Endothelial cell (in vitro differentiated cells): ENCODE measurements at places on chromosomes 2 and 18. TPM values are rescaled to one million over a fixed set of nuclear protein-coding genes. Genes with fewer than 3 reads are reported as not detected.

Gene TLX2
- not detected for total RNA-seq

Gene GRHL1
- 1.7 TPM for total RNA-seq

Gene SPC25
- 6.2 TPM for total RNA-seq

Gene AFF3
- 12.2 TPM for total RNA-seq

Gene PRKAG3
- not detected for total RNA-seq

Gene GNLY
- not detected for total RNA-seq

Gene TET3
- total RNA-seq: 23.0 TPM

Gene TRPM8
- total RNA-seq: not detected

Gene PTPN4
- total RNA-seq: 51.0 TPM

DNA sequence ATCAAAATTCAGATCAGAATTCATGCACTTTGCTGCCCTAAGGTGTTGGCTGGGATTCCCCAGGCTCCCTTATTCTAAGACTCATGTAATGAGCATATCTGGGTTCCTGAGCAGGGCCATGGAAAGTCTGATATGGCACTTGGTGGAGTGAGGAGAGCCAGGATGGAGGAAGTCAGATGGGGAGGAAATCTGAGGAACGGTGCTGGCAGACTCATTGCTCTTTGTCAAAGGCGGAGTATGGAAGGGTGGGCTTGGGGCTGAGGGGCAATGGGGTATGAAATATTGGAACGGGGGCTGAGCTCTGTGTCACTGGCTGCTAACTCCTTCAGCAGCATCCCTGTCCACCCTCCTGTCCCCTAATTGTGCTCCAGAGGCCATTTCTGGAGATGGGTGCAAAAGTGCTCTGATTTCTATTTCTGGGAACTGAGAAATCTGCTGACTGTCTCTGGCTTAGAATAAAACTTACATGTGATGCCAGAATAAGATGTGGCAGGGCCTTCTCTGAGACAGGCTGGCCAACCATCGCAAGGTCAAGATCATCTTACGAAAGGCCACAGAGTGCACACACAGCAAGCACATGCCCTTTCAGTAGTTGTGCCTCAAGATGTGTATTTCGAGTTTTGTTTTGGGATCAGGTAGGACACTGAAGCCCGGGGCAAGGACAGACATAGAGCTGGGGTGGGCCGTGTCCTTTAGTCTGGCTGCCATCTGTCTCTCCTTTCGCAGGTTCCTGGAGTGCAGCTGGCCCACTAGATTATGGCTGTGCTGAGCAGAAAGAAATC, 480.0 kb upstream of the HS6ST1 start:
- DNase-seq: no peak

DNA sequence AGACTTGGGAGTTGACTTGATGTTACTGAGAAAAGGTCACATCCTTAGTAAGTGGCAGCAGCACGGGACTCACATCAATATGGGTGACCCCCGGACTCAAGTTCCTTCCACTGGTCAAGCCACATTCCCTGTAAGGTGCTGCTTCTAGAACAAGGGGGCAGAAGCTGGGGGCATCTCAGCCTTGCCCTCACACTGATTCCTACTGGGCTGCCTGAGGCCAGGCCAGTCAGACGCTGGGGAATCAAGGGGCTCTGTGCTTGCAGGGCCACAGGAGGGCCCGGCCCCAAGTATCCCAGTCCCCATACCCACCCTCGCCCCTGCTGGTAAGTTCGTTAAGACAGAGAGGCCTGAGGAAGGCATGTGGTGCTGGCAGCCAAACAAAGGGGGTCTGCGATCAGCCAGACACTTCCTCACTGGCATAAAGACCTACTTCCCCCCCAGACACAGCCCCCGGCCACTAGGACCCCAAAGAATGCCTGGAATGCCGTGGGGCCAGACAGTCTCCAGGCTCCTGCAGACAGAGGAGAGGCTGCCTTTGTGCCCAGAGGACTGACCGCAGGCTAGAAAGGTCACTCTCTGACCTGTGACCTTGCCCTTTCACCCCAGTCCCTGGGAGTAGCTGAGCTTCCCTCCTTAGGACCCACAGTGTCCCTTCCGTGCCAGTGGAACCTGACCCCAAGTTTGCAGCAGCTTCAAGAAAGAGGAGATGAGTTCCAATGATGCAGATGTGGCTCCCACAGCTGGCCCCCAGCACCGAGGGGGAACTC, 83.6 kb downstream of the HS1BP3 start:
- no peak for DNase-seq

GRCh38 chr2:83168377-83168776, 1290.7 kb downstream of the SUCLG1 start:
- DNase-seq: no peak

- DNase-seq: no peak
These were observed 86.0 kb downstream of the TTC32 start for GRCh38 chr2:19815746-19816145.

GRCh38 chr2:168573128-168573903, 117.2 kb downstream of the CERS6 start:
- DNase-seq: no peak

DNA sequence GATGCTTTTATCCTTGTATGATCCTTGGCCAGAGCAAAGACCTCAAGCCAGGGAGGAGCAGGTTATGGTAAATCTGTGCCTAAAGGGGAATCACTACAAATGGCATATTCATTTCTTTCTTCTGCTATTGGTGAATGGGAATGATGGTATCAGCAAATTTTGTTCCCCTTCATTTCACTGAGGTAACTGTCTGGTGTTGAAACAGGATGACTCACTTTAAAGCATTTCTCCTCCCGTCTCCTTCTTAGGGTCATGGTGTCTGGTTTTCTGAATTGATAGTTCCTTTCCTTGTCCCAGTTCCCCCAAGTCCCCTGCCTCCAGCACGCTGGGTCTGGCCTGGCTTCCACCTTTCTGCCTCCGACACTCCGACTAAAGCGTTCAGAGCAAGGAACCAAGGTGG, 109.2 kb downstream of the MREG start:
- no peak for DNase-seq

DNA sequence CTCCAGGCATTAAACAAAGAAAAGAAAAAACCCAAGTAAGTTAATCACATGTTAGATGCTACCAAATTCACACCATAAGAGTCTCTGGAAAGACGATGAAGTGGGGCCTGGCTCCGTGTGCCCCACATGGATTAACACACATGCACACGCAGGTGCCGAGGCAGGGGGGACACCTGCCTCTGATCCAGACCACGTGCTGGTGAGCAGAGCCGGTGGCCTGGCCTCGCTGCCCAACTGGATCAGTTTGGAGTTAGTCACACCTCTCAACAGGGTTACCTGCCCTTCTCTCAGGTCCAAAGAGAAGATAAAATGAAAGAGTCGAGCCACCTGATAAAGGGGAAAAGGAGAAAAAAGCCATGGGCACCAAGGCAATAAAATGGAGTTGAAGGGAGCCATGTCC, 40.5 kb downstream of the MRPL35 start:
- DNase-seq: no peak

DNA sequence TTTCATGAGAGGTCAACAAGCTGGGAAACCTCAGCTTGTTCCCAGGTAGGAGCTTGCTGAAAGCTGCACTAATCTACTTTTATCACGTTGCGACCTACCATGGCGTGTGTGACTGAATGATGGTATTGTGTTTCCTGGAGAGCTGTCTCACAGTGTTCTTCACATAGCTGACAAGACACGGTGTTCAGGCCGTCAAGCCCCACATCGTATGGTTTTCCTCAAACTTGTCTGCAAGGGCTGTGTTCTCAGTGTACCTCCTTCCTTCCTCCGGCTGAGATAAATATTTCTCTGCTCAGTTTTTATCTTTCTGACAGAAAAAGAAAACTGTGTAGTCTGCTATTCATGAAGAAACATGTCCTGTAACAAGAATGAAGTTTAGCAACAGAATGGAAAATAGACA, 244.8 kb downstream of the DCDC2C start:
- DNase-seq: no peak

GRCh38 chr2:156380117-156380645, 47.7 kb upstream of the NR4A2 start:
- DNase-seq: no peak

- no peak for DNase-seq
These were observed 28.2 kb downstream of the RND3 start for GRCh38 chr2:150459281-150459680.

DNA sequence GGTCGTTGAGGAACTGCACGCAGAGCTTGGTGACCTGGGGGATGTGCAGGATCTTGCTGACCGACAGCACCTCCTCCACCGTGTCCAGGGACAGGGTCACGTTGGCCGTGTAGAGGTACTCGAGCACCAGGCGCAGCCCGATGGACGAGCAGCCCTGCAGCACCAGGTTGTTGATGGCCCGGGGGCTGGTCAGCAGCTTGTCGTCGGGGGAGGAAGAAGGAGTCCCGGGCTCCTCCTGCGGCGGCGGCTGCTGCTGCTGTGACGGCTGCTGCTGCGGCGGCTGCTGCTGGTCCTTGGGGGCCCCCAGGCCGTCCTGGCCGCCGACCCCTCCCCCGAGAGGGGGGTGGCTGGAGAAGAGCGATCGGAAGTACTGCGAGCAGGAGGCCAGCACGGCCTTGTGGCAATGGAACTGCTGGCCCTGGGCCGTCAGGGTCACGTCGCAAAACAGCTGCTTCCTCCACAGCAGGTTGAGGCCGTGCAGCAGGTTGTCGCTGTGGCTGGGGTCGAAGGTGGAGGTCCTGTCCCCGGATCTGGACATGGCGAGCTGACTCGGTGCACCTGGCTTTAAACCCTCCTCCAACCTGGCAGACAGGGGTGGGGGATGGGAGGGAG, 2.7 kb downstream of the KLHL14 start:
- no peak for DNase-seq

GRCh38 chr2:158312981-158313380, 143.6 kb downstream of the CCDC148 start:
- DNase-seq: no peak

DNA sequence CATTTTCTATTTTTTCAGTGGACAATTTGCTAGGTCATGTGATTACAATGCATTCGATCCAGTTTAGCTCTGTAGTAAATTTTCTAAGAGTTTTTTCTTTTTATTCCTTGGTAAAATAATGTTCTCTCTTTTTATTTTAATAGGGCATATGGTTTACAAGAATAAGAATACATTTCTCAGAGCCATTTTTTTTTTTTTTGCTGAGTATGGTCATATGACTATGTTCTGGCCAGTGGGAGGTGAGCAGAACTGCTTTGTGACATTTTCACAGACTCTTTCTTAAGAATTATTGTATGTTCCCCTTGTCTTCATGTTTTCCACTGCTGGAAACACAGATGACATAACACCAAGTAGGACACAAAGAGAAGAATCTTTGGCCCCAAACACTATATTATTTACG, 626.6 kb upstream of the FSHR start:
- DNase-seq: no peak

DNA sequence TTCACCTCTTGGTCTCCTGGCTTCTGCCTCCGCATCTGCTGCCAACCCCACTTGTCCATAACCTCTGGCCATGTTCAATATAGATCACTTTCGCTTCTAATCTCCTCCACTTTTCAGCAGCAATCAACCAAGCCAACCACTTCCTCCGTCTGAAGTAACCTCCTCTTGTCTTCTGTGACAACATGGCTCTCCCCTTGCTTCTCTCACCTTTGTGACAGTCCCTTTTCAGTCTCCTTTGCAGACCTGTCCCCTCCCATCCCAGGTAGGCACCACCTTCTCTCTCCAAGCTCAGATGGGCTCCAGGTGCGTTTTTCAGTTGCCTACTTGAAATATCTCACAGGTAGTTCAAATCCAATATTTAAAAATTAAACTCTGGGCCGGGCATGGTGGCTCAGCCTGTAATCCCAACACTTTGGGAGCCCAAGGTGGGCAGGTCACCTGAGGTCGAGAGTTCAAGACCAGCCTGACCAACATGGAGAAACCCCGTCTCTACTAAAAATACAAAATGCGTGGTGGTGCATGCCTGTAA, 4.7 kb upstream of the PSD4 start:
- DNase-seq: no peak

- DNase-seq: no peak
These were observed 27.5 kb upstream of the MCFD2 start for GRCh38 chr2:46942891-46943626.

- DNase-seq: no peak
These were observed 8.5 kb upstream of the DAW1 start for GRCh38 chr2:227862741-227863588.

GRCh38 chr2:149601141-149601796, 13.7 kb upstream of the MMADHC start:
- DNase-seq: no peak

- peak; percentile 67 for DNase-seq
These were observed 112.2 kb downstream of the OSBPL6 start for GRCh38 chr2:178306352-178307073.

DNA sequence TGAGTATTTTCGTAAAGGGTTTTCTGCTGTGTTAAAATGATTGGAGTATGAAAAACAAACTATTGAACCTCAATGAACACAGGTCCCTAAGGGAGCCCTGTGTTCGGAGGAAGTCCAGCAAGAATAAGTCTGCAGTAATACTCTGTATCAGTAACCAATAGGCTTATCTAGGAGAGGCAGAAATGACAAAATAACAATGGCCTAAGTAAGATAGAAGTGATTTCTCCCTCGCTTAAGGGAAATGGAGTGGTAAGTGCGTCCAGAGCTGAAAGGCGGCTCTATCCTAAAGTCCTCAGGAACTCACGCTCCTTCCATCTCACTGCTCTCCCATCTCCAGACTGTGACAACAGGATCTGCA, 29.3 kb upstream of the MFSD6 start:
- DNase-seq: no peak

DNA sequence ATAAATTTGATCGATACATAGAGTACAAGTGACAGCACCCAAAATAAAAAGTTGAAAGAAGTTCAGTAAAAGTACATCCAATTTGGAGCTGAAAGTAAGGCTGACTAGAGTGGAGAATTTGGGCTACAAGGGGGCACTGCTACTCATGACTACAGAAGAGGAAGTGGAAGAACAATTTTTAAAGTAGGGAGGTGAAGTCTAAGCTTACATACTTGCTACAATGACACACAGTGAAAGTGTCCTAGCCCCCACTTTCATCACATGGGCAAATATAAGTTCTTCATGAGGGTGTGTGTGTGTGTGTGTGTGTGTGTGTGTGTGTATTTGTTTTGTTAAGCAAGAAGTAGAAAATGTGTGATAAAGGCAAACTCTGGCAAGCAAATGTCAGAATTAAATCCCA, 45.7 kb downstream of the MAP3K2 start:
- DNase-seq: no peak

GRCh38 chr2:209663656-209664055, 108.0 kb upstream of the UNC80 start:
- DNase-seq: no peak

DNA sequence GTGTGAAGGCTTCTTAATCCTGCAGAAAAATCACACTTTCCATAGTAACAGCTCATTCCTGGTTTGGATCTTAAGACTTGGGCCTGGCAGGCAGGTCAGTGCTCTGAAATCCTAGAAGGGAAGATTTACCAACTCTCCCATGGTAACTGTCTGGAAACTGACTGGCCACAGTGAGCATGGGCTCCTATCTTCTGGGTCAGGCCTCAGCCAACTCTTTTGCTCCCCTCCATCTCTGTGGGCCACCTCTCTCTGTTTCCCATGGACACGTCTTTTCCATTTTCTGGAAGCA, 86.7 kb downstream of the ACAA2 start:
- no peak for DNase-seq
